NB4 (cell line): ENCODE measurements at places on chromosomes 3 and 15.

GRCh38 chr15:93707751-93708150, 523.6 kb upstream of the MCTP2 start:
- no peak for DNase-seq

DNA sequence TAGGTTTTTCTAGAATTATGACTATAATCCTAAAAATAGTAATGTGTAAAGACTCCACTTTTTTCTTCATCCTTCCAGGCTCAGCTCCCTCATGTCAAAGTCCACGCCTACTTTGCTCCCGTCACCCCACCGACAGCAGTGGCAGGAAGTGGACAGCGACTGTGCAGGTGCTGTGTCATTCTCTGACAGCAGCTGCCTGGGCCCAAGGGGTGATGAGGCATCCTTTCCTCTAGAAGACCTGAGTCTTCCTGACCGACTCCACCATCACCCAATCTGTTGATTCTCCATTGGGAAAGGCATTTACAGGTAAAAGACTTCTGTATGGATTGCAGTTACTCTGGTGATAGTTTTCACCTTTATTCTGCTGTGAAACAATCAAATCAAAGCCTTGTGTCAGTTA, 54.8 kb downstream of the UBP1 start:
- peak; percentile 30 for DNase-seq

DNA sequence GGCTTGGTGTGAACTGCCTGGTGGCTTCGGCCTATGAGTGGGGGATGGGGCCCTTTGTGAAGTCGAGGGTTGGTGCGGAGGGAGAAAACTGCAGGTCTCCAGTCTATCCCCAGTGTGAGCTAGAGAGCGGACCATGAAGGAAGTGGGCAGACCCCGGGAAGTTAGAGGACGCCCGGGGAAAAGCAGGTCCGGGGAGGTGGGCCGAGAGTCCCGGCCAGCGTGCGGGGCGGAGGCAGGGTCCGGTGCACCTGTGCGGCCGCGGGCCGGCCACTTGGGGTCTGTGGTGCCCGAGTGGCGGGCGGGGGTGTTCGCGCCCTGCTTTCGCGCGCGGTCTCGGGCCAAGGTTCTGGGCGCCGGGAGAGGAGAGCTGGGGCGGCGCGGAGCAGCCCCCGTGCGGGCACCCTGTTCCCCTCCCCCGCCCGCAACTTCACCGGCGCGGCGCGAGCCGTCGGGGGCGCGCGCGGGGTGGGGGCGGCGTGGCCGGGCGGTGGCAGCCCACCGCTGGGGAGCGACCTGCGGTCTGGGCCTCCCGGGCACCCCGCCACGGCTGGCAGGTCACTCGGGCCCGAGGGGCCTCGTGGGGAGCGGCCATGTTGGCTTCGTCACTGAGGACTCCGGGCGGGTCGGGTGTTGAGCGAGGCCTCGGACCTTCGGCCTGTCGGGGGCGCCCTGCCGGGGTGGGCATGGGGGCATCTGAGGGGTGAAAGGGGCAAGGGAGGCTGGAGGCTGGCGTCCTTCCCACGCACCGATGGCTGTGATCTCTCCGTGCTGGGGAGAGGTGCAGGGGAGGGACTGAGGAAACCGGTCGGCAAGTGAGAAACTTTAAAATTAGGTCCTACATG, 4.8 kb downstream of the UBE2E1 start:
- peak; percentile 69 for DNase-seq

DNA sequence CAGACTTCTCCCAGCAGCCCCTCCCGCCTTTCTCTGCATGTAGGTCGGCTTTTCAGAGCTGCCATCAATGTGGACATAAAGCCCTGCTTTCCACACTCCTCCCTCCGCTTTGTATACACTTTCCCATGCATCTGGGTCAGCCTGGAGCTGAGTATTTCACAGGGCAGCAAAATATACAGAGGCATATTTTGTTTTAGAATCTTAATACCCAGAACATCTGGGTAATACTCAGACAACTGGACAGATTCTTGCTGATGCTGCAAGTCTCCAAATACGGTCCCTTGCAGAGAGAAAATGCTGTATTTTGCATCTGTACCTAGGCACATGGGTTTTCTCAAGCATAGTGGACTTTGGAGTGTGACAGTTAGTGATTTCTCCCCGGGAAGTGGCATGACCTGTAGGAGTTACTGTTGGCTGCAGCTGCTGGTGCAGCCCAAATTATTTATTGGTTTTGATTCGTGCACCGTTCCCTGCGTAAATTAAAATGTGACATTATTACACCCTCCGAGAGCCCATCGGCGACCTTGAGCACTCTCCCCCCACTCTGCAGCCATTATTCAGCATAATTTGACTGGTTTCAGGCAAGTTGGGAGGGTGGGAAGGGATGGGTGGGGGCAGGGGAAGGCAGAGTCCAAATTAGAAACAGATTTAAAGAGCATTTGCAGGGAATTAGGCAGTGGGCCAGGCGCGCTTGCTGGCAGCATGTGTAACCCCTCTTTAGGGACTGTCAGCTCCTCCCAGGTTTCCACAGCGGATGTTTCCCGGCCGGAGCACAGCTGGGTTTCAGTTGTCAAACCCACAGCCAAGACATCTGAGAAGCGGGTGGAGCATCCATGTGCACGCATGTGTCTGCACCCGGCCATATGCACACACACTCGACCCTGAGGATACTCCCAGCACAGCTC, 100.8 kb downstream of the CPN2 start:
- no peak for DNase-seq

- DNase-seq = no peak
Measured at GRCh38 chr3:71723452-71724170, 1.6 kb downstream of the EIF4E3 start.

- DNase-seq = no peak
Measured at GRCh38 chr3:126127904-126128303, 44.0 kb upstream of the SLC41A3 start.

- no peak for DNase-seq
Measured at GRCh38 chr3:54861248-54862067, 66.4 kb downstream of the LRTM1 start.

DNA sequence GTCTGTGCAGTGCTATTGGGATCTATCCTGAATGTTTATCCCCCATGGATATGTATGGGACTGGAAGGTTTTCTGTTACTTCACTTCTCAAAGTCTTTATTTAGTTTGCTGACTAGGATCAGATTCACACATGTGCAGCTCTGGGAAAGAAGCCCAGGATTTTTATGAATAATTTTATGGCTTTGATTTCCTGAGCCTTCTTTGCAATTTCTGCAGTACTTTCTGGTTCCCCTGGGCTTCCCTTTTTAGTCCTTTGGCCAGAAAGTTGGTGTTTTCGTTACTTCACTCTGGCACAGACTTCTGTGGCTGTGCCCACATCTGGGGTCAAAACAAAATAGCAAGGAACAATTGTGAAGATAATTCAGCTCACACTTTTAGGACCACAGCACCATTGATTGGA, 721.0 kb downstream of the OTOL1 start:
- DNase-seq = no peak
